ENCODE measurements at places on chromosomes 4 and X.

GRCh38 chr4:139525414-139525813 is 30.6 kb downstream of the SETD7 start:
- no peak for DNase-seq

DNA sequence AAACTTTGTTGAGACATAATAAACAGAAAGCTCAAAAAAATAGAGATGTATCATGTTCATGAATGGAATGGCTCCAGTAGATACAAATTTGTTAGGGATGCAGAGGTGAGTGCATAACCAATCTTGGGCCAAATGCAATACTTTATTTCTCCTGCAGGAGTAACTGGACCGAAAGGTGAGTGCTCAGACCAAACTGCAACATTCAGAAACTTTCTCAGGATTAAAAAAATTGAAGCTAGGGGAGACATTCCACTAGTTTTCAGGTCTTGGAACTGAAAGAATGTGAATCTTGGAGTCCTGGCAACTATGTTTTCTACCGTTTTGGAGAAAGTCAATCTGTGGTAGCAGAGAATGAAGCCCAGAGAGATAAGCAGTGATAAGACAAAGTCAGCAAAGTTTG is 21.2 kb upstream of the LCORL start:
- peak; percentile 19 for DNase-seq

GRCh38 chr4:179441596-179441995 is 1999.4 kb upstream of the AGA start:
- DNase-seq, result no peak

DNA sequence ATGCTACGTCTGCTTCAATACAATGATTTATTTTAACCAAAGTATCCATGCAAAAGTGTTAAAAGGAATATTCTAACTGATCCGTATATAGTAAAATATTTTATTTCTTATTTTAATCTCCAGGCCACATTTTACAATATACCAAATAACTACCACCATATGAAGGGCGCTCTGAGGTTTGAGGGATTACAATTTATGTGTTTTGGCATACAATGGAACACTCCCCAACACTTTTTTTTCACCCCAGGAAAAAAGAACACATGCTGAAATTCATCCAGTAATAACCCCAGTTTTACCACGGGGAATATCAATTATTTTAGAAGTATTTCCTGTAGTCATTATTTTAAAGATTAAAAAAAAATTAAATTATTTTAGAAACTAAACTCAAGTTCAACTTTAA is 65.4 kb downstream of the APBB2 start:
- no peak for DNase-seq

DNA sequence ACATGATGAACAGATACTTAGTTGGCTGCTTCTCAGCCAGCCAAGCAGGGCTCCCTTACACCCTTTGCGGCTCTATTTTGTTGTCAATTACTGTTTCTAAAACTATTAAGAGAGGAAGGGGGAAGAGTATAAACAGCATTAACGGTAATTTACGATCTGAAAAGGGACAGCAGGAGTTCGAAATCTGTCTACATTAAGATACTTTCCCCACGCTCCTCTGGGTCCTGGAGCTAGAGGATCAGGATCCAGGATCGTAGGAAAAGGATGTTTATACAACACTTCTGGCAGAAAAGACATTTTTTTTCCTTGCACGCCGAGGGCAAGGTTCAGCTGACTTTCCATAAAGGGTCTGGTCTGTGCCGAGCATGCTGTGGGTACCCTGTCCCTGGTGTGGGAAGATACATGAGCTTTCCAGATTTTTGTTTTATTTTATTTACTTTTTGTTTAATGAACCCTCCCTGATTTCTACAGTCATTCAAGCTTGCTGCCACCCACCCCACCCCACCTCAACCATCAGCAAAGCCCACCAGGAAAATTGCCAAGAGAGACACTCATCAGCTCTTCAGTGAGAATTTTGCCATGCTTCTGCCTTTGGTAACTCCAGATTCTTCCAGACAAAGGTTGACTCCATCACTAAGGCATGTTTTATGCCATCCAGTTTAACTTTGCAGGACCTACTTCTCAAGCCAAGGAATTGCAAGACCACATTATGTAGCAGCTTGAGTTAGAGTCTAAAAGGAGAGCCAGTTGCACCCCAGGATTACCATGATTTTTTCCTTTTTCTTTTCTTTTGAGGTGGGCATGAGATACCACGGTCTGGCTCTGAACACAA is 188.1 kb downstream of the QDPR start:
- DNase-seq, result no peak

DNA sequence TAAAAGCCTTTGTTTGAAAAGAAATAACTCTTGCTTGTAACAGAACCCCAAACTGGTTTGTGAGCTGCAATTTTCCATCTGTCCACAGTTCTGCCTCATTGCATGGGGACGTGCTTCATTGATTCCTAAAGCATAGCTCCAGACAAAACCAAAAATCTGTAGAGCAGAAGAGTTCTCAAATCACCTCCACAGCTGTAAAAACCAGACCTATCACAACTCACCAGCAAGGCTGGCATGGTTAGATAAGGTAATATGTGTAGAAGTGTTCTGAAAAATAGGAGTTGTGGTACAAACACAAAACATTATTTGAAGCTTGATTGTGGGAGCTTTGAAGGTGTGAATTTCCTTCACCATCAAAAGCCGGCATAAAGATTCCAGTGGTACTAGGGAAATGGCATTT is 12.5 kb upstream of the RAB28 start:
- no peak for DNase-seq

DNA sequence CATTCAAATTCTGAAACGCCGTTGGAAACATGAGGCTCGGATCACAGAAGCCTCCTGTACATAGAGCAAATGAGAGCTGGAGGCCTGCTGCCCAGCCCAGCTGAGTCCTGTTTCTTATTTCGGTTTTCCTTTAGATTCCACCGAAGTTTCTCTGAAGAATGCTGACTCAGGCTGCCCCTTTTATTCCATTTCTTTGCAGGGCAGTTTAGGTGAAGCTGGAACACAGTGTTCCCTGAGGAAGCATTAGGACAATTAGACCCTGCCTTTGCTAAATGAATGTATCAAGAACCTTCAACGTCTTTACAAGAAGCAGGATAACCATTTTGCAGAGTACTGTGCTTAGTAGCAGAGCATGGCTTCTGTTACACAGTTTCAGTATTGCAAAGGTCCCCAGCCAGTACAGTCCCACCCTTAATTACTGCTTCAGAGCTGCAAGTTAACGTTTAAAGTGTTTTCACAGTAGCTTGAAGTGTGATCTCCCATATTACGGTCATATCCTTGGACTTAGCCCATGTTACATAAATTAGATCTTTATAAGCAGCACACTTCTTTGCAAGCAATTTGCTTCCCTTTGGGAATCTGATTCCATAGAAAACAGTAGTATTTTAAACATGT is 117.0 kb downstream of the TBL1X start:
- DNase-seq, result no peak

DNA sequence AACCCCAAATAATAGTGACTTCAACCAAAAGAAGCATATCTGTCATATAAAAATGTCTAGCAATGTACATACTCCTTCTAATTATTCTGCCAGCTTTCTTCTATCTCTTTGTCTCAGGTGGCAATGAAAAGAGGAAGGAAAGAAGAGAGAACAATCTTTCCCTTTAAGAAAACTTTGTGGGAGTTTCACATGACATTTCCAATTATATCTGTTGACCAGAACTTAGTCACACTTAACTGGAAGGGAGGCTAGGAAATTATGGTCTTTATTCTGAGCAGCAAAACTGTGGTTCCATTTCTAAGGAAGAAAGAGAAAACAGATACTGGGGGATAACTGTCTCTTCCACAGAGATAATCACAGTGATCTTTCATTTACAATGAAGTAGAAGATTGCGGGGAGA is 12.9 kb upstream of the MAOA start:
- DNase-seq, result no peak

- peak; percentile 23 for DNase-seq
Observed at GRCh38 chrX:54891573-54891972, 29.1 kb upstream of the TRO start.

DNA sequence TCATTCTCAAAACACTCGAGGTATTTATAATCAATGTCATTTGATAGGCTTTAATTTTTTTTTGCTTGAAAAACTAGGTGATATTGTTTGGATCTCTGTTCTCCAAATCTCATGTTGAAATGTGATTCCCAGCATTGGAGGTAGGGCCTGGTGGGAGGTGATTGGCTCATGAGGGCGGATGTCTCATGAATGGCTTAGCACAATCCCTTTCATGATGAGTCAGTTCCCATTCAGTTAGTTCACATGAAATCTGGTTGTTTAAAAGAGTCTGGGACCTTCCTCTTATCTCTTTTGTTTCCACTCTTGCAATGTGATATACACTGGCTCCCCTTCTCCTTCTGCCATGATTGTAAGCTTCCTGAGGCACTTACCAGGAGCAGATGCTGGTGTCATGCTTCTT is 638.7 kb downstream of the DMD start:
- no peak for DNase-seq

- DNase-seq, result no peak
Observed at GRCh38 chr4:188695261-188695660, 556.0 kb downstream of the TRIML1 start.

DNA sequence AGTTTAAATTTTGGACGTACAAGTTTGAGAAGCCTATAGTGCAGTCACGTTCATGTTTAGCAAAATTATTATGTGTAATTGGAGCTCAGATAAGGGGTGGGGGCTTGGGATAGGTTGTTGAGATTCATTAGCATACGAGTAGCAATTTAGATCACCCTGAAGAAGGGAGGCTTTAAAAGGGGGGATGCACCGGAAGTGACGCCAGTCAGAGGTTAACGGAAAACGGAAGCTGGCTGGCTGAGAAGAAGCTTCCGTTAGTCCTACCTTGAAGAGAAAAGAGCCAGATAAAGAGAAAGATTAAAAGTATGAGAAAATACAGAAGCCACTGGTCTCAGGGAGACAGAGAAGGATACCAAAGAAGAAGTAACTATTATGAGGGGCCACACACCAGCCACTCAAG is 1.1 kb upstream of the NXT2 start:
- DNase-seq, result no peak

GRCh38 chr4:142242156-142242555 is 603.9 kb downstream of the INPP4B start:
- no peak for DNase-seq

DNA sequence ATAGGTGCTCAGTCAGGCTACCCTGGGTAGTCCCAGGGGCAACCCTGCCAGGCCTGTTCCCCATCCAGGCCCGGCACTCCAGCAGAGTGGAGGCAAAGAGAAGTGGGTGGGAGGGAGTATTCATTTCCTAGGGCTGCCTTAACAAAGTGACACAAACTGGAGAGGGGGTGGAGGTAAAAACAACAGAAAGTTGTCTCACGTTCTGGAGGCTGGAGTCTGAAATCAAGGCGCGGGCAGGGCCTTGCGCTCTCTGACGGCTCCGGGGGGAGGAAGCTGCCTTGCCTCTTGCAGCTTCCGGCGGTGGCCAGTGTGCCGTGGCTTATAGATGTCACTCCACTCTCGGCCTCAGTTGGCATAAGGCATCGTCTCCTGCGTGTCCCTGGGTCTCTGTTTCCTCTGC is 90.8 kb downstream of the DCTD start:
- DNase-seq, result no peak

GRCh38 chrX:37871626-37872302 is 24.4 kb upstream of the DYNLT3 start:
- DNase-seq, result peak; percentile 12

- no peak for DNase-seq
Observed at GRCh38 chrX:78661836-78662235, 2.7 kb upstream of the RTL3 start.

GRCh38 chr4:83257811-83258210 is 26.8 kb downstream of the COQ2 start:
- DNase-seq, result no peak

GRCh38 chr4:183504930-183505610 is at the start of gene ING2:
Gene ING2, plus strand, starts transcription at chr4:183505058. Its CDS starts 138 bp downstream, at chr4:183505196.
- DNase-seq, result peak; percentile 21

GRCh38 chrX:7294483-7294882 is 146.5 kb upstream of the PUDP start:
- DNase-seq, result no peak

GRCh38 chr4:80362578-80363181 is 27.1 kb downstream of the CFAP299 start:
- peak; percentile 4 for DNase-seq

- DNase-seq, result no peak
Observed at GRCh38 chr4:72951147-72951546, 118.4 kb downstream of the COX18 start.

GRCh38 chrX:10157543-10157942 is 768 bp downstream of the CLCN4 start:
- no peak for DNase-seq

GRCh38 chrX:132491191-132491590 is 2.4 kb upstream of the MBNL3 start:
- DNase-seq, result no peak

DNA sequence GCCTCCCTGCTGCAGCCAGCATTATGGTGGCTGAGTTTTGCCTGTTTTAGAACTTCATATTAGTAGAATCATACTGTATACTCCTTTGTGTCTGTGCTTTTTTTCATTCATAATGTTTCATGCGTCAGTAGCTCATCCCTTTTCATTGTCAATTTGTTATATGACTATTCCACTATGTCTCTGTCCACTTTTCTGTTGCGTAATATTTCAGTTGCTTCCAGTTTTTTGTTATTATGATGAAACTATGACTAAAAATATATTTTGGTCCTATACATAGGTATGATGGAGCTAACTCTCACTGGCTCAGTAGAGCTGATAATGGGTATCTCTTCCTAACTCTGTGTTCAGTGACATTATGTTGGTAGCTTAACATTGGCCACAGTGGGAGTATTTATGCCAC is 48.3 kb downstream of the DMP1 start:
- DNase-seq, result no peak

GRCh38 chrX:43750248-43750676 is 94.2 kb downstream of the MAOA start:
- peak; percentile 31 for DNase-seq

DNA sequence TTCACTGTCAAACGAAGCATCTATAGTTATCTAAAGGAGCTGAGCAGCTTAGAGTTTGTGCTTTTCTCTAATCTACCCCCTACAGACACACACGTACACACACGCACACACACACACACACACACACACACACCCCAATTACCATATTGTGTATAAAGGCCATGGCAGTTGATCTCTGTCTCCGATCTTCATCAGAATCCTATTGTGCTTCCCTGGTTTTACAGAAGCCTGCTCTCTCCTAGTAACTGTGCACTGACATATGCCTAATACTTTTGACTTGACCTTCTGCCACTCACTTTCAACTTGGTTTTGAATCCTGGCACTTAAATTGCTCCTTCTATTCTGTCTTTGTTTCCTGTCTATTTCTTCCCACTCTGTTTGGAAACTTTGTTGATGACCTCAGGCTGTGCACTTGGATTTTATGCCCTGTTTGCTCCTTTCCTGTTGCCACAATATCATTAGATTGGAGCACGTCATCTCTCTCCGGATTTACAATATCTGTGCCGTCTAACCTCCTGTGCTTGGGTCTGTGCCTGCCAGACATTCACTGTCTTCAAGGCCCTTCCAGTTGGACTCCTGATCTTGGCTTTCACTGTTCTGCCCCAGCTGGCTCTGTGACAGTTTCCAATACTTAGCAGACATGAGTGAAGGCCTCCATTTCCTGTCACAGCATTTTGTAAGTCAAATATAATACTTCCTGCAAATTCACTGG is 928.1 kb downstream of the FAT4 start:
- DNase-seq, result no peak

All from HCT116 (cell line).